DMS79 (cell line): ENCODE measurements at places on chromosomes 2 and 18.

- DNase-seq, result no peak
Observed at GRCh38 chr2:206983161-206983859, 44.0 kb downstream of the CPO start.

GRCh38 chr18:35215026-35215425 lies 25.8 kb upstream of the ZNF397 start:
- DNase-seq, result no peak

DNA sequence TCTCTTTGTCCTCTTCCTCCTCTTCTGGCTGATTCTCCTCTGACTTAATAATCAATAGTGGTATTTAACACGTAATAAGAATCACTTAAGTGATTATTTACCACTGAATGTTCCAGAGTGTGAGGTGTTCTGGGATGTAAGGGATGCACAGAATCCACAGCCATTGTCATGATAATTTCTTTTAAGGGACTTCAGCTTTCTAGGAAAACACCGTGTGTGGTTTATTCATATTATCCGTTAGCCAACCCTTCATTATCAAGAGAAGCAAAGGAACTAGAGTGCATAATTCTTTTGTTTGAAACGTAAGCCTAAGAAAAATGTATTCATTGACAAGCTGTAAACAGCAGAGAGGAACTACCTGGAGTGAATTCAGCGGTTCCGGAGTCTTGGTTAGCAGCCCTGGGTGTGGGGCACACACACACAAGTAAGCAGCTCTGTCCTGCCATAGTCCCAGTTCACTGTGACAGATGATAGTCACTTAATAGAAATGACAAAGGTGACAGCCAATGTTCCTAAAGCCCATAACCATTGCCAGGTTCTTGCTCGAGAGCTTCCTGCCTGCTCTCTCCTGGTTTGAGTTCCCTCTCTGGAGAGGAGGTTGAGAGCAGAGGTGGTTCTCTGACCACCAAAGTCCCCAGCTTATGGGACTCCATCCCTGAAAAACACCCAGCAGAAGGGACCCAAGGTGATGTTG lies 101.9 kb downstream of the ACOXL start:
- DNase-seq, result no peak

GRCh38 chr2:144770616-144771230 lies 250.8 kb upstream of the ZEB2 start:
- no peak for DNase-seq

- DNase-seq, result no peak
Observed at GRCh38 chr2:235378246-235378645, 115.6 kb upstream of the AGAP1 start.

GRCh38 chr2:160062292-160063005 lies at the start of gene PLA2R1:
PLA2R1 (minus strand) TSS chr2:160062615; CDS start chr2:160062403, 212 bp downstream.
- DNase-seq, result no peak

GRCh38 chr2:156517419-156517818 lies 81.2 kb downstream of the GPD2 start:
- no peak for DNase-seq

DNA sequence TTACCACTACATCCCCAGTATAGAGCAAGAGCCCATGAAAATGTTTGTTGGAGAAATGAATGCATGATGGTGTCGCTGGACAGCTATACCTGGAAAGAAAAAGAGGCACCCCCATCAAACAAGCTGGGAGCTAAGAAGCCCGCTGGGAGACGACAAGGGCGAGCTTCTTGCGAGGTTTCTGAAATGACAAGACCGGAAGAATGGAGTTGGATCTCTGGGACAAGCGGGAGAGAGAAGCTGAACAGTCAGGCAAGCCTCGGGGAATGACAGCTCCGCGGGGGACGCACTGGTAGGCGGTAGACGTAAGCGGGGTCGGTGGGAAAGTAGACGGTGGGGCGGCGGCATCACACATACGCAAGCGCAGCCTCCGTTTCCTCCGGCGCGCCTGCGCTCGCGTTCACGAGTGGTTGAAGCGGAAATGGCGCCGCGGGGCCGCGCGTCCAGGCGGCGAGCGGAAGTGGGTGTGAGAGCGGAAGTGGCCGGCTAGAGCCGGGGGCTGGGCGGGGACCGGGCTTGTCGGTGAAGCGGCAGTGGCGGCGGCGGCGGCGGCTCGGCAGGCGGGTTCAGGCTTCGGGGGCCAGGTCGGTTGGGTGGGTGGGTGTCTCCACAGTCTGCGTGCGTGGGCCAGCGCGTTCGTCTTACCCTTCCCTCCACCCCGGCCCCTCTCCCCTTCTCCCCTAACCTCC lies at the start of gene ARPC2:
ARPC2 (plus strand) TSS at position 516 of the 686 bp plus-strand sequence. CDS start 282 bp downstream, outside the sequence.
- DNase-seq, result peak; percentile 67

DNA sequence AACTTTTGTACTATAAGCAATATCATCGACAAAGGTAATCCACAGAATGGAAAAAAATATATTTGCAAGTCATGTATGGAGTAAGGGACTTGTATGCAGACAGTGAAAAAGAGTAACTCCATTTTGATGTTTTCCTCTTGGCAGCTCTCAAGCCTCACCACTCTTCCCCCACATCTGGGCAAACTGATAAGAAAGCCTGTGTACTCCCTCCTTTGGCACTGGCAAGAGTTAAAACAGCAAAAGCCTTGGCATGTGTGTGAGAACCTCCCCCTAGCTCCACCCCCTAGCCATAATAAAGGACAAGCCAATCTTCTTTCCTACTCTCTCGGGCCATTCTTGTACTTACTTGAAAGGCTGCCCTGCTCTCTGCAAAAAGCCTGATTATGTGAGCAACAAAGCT lies 335.2 kb downstream of the LRATD1 start:
- DNase-seq, result no peak

- no peak for DNase-seq
Observed at GRCh38 chr2:36869606-36870005, 96.7 kb downstream of the STRN start.

DNA sequence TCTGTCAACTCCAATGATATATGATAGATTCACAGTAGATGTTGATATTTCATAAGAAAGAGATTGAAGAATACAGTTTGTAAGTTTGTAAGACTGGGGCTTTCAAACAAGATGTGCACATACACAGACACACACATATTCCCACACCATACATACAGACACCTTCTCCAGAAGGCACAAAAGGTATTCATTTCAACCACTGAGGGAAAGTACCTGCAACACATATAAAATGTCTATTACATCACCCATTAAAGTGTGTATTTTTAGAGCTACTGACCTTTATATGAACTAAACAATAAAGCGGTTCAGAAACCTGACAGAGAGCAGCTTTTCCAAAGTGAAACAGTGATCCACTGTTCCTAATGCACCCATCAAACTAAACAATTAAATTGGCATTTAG lies 53.3 kb downstream of the CCDC148 start:
- no peak for DNase-seq

GRCh38 chr2:165074323-165074722 lies 119.0 kb upstream of the SLC38A11 start:
- DNase-seq, result no peak

GRCh38 chr18:79718878-79719477 lies 39.4 kb downstream of the CTDP1 start:
- DNase-seq, result no peak

DNA sequence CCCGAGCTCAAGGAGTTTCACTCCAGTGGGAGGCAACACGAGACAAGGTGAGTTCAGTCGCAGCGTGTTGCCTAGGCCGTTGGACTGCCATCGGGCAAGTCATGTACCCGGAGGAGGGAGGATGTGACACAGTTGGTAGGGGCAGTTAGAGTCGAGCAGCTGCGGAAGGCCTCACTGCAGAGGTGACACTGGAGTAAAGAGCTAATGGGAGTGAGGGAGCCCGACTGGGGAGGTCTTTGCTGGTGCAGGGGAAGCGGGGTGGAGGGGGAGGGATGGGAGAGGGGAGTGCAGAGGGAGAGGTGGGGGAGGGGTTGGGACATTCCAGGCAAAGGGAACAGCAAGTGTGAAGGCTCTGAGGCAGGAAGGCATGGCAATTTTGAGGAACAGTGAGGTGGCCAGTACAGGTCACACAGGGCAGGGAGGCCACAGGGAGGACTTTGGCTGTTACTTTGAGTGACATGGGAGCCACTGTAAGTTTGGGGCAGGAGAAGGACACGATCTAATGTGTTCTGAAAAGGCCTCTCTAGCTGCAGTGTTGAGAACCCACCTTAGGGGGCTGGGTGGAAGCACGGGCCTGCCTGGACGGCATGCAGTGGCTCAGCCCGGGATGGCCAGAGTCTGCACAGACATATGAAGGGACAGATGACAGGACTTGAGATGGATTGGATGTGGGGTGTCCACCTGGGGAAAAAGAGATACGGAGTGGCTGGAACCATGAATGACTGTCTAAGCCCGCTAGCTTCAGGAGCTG lies 61.1 kb downstream of the KCNF1 start:
- DNase-seq, result no peak

DNA sequence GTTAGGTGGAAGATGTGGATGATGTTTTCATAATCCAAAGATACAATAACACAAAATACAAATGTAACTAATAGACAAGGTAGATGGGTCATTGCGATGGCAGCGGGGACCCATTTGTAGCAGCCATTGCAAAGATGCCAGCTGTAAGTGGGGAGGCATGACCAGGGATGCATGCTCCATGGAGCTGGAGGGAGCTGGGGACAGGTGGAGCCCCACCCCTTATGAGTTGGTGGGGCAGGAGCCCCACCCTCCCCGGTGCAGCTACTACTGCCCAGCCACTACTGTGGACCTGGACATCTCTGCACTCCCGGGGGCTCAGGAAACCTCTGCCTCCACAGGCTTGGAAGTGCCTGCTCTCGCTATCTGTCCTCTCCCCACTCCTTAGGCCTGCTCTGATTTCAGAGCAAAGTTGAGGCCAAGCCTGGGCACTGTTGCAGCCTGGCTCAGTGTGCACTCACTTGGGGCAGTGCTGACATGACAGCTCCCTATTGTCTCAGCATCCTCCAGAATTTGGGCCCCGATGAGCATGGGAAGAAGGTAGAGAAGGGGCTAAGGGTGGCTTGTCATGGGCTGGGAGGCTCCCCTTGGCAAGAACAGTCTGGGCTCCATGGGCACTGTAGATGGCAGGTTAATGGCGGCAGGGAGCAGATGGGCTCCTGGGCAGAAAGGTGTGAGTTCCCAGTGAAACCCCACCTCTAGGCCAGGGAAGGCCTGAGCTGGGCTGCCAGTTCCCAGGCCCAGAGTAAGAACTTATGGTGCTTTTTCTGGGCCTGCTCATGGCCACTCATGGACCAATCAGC lies 81.1 kb downstream of the ZNF804A start:
- DNase-seq, result no peak

GRCh38 chr2:223549215-223549614 lies 52.9 kb downstream of the SCG2 start:
- no peak for DNase-seq

- DNase-seq, result no peak
Observed at GRCh38 chr2:199606193-199606780, 148.5 kb upstream of the SATB2 start.

DNA sequence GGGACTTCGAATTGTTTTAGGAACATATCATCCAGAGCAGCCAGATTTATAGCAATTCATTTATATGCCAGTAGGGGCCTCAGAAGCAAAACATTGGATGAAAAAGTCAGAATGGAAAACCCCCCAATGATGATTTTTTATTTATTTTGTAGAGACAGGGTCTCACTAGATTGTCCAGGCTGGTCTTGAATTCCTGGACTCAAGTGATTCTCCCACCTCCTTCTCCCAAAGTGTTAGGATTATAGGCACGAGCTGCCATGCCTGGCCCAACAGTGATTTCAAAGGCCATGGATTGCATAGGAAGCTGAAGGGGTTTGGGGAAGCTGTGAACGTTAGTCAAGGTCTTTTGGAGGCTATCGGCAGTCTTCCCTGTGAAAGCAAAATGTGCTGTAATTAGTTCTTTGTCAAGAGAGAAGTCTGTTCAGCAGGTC lies 21.9 kb upstream of the MCFD2 start:
- no peak for DNase-seq

- no peak for DNase-seq
Observed at GRCh38 chr18:60686142-60686541, 313.6 kb upstream of the MC4R start.

DNA sequence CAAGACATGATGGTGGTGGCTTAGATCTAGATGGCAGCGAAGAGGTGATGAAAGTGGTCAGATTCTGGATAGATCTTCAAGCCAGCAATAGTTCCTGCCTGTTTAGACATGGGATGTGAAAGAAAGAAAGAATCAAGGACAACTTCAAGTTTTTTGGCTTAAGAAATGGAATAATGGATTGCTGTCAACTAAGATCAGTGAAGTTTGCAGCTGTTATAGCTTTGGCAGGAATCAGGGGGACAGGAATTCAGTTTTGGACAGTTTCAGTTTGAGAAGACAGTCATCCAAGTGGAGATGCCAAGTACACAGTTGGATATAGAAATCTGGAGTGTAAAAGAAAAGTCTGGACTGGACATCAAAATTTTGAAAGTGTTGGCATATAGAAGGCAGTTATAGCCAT lies 283.7 kb upstream of the PKDCC start:
- no peak for DNase-seq

- no peak for DNase-seq
Observed at GRCh38 chr2:46804794-46805193, 110.8 kb downstream of the MCFD2 start.

DNA sequence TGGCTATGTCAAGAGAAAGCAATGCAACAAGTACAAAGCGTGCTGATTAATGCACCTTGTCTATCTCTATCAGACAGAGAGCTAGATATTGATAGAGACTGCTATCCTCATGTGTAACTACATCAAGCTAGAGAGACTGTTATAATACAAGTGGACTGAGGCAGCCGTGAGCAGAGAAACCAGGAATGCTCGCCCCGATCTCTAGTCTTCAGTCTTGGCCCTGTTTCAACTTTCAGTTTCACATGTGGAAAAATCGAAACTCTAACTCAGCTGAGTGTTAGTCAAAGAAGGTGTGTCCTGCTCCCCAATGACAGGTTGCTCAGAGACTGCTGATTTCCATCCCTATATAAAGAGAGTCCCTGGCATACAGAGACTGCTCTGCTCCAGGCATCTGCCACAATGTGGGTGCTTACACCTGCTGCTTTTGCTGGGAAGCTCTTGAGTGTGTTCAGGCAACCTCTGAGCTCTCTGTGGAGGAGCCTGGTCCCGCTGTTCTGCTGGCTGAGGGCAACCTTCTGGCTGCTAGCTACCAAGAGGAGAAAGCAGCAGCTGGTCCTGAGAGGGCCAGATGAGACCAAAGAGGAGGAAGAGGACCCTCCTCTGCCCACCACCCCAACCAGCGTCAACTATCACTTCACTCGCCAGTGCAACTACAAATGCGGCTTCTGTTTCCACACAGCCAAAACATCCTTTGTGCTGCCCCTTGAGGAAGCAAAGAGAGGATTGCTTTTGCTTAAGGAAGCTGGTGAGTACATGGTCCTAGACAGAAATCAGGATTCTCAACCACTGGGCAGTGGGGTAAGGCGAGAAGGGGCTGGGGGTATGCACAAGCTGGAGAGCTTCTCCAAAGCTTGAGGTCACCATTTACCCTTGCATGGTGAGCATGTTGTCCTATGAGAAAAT lies at the start of gene RSAD2:
RSAD2 (plus strand) TSS at position 376 of the 903 bp plus-strand sequence; CDS start at position 400, 24 bp downstream.
- DNase-seq, result peak; percentile 61

DNA sequence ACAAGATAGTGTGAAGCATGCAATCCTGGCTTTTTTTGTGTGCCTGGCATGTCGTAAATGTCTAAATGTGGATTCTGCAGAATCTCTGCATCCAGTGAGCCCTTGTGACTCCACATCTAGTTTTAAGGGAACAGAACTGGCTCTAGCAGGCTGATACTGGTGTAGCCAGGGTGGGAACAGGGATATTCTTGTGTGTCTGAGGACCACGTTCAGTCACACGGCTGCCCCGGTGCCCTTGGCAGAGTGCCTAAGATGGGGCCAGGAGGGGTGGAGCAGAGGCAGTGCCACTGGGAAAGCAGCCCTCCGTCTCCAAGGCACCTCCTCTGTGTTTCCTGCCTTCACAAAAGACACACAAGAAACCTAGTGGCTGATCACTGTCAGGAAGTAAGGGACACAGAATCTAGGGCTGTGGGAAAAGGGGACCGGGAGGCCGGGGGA lies 91.5 kb upstream of the PARD3B start:
- peak; percentile 7 for DNase-seq

GRCh38 chr2:168920504-168921157 lies 19.5 kb downstream of the G6PC2 start:
- no peak for DNase-seq

GRCh38 chr2:202432776-202433175 lies 56.6 kb downstream of the BMPR2 start:
- no peak for DNase-seq
